ENCODE measurements at places on chromosomes 6 and 20.

- DNase-seq = no peak
Observed at GRCh38 chr6:54992789-54993188, 146.2 kb downstream of the FAM83B start.

DNA sequence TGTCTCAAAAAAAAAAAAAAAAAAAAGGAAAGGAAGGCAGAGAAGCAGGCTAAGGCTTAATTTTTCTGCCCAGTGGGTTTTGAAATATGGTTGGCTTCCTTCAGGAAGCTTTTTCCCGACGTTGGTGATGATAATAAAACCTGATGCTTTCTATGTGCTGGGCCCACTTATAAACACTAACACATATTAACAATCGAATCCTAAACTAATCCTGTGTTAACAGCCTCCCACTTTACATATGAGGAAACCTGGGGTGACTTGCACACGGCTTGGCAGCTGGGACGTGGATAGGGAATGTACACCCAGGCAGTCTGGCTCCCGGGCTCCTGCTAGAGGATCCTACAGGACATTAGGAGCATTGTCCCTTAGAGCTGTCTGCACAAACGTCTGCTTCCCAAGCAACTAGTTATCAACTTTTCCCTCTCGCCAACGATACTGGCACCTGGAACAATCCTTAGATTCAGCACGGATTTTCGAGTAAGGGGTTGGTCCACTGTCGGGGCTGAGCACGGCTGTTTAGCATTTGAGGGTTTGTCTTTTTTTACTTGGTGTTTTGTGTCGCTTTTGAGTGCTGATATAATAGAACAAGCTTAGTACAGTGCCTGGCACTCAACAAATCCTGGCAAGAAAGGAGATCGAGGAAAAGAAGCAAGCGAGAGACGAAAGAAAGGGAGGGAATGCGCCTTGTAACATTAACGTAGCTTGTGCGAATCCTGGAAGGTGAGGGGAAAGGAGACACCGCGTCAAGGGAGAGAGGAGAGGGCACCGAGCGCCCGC is 622 bp upstream of the KIZ start:
- no peak for DNase-seq

DNA sequence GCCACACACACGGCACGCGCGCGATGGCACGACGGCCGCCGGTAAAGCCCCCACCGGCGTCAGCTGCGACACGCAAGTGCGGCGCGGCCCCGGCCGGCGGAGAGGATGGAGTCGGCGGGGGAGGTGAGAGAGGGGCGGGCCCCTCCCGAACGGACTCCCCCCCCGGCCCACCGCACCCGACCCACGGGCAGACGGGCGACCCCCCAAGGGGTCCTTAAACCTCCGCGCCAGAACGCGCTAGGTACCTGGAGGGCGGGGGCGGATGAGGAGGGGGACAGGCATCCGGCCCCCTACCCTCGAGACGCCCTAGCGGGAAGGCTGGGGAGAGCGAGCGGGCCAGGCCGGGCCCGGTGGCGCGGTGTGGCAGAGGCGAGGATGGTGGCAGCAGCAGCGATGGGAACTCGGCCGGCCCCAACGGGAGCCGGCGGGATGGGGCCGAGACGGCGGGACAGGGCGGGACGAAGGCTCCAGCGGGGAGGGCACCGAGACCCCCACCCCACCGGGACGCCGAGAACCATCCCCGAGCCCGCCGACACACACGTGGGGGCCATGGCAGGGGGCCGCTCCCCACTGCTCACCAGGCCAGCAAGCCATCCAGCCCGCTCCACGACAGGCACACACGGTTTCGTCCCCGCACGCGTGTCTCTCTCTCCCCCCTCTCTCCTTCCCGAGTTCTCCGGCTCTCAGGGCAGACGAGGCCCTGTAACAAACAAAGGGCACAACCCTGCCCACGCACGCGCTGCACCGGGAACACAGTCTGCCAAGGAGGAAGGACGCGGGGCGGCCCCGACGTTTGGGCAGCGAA is 1515.4 kb upstream of the DEFB115 start:
- no peak for DNase-seq

DNA sequence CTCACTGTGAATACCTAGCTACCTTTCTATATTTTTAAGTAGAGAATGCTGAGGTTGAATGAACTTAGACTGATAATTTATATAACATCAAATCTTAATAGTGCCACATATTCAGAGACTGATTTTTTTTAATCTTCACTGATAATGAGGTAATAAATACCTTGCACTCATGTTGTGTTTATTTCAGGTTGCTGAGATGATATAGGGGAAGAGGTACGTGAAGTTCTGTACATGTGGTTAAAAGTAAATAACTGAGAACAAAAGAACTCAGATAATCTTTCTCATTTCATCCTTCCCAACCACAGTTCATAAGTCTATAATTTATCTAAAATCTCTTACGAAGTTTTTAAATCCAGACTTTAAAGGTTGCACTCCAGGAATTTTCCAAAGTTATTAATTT is 6.4 kb downstream of the NHSL1 start:
- no peak for DNase-seq

DNA sequence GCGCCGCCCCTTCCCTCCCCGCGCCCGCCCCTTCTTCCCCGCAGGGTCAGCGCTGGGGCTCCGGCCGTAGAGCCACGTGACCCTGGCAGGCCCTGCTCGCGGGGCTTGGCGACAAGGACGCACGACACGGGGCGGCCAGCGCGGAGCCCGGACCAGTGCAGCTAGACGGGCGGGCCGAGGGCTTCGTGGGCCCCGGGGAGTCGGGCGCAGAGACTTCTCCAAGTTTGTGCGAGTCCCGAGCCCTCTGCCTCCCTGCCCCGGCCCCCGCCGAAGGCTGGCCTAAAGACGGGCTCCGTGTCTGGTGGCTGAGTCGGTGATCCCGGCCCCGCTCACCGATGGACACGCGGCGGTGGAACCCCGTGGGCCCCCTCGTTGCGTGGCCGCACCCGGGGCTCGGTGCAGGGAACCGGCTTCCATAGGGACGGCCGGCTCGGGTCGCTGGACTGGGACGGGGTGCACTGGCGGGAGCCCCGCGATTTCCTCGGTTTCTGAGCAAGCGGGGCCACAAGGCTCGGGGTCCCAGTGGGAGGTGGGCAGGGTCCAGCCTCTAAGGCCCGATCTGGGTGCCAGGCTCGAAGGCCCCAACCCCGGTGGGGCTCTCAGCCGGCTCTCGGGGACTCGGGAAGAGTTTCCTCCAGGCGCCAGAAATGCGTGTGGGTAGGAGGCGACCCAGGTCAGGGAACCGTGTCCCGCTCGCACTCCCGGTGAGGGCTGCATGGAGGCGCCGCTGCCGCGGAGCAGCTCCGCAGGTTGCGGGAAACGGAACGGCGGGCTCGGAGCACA is 452 bp upstream of the GATA5 start:
- DNase-seq = no peak

- no peak for DNase-seq
Observed at GRCh38 chr20:33843854-33844253, 32.7 kb downstream of the CHMP4B start.

DNA sequence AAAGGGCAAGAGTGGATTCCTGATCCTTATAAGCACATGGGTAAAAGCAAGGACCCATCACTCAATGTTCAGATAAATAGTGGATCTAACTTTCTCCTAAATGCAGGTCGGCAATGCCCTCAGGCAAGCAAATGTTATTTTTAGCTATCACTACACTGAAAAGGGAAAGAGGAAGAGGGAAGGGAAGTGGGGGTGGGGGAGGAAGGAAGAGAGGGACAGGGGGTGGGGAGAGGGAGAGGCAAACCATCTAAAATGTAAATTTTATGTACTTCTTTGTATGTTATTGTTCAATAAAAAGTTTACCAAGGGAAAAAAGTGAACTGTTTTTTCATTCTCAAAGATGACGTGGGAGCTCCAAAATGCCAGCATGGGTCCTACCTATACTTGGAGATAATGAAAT is 44.2 kb downstream of the CHD6 start:
- no peak for DNase-seq

DNA sequence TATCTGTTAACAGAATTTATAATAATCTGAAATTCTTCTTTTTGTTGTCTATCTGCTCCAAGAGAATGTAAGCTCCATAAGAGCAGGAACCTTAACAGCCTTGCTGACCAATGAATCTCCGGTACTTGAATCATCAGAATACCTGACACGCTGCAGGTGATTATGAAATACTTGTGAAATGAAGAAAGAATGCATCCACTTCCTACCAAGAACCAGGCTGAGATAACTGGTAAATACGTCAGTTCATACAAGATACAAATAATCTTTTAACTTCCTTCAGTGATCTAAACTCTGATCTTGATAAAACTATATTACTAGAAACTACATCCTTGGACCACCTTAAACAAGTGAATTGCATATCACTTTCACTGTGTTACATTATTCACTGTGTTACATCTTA is 116.2 kb downstream of the MAP3K5 start:
- no peak for DNase-seq
